ENCODE measurements at places on chromosomes 6 and 20. TPM values are rescaled to one million over a fixed set of nuclear protein-coding genes. Genes with fewer than 3 reads are reported as not detected.

- DNase-seq: no peak
Measured at GRCh38 chr6:35730745-35731413, 6.0 kb upstream of the ARMC12 start.

DNA sequence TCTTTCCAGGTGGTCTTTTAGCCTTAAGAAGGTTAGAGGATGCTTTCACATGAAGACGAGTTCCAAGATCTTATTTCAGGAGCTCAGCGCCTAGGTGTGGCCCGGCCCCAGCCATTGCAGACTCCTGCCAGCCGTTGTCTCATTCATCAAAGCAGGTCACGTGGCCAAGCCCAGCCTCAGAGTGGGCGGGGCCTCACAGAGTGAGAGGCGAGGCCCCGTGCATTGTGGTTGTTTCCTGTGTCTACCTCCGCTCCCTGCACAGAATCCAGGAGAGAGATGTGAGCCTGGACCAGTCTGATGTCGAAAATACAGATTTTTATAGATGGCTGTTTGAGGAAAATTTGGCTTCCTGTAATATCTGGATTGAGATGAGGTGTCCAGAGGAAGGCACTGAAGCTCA, 49.2 kb upstream of the CST5 start:
- no peak for DNase-seq

DNA sequence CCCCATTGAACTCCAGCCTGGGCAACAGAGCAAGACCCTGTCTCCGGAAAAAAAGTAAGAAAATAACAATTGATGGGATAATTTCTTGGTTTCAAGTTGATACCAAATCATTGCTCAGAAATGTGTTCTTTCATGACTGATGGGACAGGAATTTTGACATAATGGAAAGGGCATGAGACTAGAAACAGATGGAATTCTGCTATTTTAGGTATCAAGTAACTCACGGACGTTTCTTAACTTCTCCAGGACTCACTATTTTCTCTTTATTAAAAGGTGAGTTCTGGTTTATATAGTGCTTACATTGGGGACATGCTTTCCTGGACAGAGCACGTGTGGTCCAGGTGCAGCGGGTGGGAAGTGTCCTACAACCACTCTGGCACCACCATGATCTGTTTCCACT, 6.0 kb upstream of the DSP start:
- DNase-seq: no peak

- peak; percentile 71 for DNase-seq
Measured at GRCh38 chr6:3389390-3390167, 67.3 kb downstream of the SLC22A23 start.

DNA sequence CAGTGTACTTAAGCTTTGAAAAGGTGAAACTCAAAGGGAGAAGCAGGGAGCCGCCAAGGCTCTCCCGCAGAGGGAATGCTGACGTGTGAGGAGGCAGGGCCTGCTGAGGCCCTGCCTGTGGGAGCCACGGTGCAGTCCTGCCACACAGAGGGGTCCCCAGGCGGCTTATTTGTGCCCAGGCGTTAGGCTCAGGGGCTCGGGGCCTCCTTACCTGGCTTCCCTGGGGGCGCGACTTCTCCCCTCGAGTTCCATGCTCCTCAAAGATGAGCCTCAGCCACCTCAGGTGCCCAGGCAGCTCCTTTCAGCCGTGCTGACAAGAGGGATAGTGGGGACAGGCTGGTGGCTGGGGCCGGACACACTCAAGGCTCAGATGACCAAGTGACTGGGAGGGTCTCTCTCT, 2.2 kb upstream of the KIF25 start:
- no peak for DNase-seq

DNA sequence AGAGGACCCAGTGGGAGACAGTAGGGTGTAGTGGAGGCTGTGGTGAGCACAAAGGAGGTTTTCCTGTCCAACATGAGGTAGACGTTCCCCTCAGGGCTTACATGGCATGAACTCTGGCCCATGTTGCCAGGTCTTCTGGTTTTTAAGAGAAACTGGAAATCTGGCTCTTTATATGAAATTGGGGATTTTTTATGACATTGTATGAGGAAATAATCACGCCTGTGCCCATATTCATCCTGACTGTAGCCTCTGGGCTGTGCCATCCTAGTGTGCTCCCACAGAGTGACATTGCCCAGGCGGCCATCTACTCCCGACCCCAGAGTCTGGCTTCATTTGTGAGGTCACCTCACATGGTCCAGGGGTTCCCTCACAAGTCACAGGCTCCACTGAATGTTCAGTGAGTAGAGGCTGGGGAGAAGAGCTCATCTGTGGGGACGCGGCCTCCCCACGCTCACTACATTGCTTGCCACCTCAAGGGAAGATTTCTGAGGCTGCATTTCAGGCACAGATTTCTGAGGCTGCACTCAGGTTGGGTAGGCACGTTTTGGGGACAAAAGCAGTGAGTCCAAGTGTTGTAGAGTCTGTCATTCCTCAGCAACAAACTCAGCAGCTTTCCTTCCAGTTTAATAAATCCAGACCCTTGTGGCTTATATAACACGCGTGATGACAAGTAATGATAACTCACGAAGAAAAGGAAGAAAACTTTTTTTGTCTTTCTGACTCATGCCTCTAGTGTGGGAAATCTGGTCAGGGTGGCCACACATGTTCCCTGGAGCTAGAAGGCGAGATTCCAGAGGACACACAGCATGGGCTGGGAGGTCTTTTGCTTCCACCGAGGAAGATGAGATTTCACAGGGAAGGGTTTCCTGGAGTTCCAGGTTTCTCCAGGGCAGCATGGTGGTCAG, 41.7 kb downstream of the SLC24A3 start:
- DNase-seq: no peak

GRCh38 chr6:5878792-5879191, 127.9 kb downstream of the NRN1 start:
- DNase-seq: no peak

DNA sequence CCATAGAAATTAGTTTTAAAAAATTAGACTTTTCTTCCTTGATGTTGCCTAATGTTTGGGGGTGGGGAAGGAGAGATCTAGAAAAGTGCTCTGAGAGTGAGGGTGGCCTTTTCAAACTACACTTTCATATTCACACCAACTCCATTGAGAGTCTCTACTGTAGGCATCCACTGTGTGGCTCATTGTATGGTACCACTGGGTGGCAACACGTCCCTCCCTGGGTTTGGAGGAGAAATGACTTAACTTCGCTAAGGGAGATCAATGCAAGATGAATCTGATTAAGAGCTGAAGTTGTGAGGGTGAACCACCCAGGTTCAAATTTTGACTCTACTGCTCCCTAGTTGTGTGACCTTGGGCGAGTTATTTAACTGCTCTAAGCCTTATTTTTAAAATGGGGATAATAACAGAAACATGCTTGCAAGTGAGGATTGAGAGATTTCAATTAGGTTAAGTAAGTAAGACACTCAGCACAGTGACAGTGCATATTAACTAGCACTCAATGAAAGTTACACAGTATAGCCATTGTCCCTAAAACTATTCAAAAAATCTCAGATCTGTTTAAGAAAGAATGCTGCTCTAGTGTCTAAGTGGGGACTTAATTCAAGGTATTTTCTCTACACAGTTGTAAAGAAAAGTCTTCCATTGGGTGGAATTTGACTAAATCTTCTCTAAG, 193.5 kb upstream of the CNR1 start:
- no peak for DNase-seq

GRCh38 chr20:58755062-58755697, 62.6 kb downstream of the NPEPL1 start:
- DNase-seq: no peak

GPR63 gene
- total RNA-seq: 1.4 TPM

PIGU gene
- 10.1 TPM for total RNA-seq

FOXC1 gene
- total RNA-seq: 88.8 TPM

Measured in aorta (tissue), 5 donors.